T-helper 2 cell treated with Interferon-gamma antibody and Interleukin-4, amounts not matched to agents 5 μg/mL and 100 μg/mL, for 36 hours (primary cell): ENCODE measurements at places on chromosomes 16 and 17.

- no peak overlapping the region for H3K4me3 ChIP-seq
- no peaks in the 10 kb centered on the region for H3K27me3 ChIP-seq
- no peak overlapping the region for H3K27ac ChIP-seq
- peaks cover 6% of the 10 kb centered on the region for H3K4me1 ChIP-seq
- no peak for DNase-seq
Measured at GRCh38 chr17:16294560-16294959, 58.7 kb downstream of the CENPV start.

DNA sequence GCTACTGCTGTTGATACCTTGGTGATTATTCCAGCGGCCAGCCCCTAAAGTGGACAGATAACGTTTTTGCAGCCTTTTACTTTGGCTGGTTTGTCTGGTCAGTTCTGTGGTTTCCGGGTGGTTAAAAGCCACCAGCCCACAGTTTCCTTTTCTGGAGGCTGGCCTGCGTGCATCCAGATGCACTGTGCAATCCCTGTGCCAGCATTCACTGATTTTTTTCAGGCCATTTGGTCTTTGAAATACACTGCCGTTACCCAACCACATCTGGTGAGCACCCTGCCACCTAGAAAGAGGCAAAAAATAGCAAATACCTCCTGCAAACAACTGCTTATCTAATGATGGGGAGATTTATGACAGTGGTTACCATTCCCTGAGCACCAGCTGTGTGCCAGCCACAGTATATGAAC, 797 bp downstream of the NUDT7 start:
- H3K4me1 ChIP-seq, result peaks cover 10% of the 10 kb centered on the region
- H3K27me3 ChIP-seq, result no peaks in the 10 kb centered on the region
- peaks cover 9% of the 10 kb centered on the region for H3K36me3 ChIP-seq
- DNase-seq, result peak; percentile 11

DNA sequence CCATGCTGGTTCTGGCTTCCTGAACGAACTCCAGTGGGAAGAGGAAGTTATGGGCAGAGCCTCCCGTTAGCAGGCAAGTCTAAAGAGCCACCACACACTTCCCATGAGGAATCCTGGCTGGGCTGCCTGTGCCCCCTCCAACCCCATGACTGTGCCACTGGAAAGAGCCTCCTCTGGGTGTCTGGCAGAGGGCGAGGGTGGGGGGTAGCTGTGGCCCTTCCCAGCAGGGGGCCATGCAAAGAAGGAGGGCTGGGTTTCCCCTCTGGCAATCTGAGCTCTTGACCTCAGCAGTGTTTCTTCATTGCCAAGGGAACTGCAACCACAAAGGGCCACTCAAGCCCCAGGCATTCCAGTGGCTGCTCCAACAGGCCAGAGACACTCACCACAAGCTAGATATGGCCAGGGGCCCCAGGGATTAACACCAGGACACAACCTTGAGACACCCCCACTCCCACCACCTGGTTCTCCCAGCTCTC, 1.7 kb upstream of the RRAD start:
- peaks cover 3% of the 10 kb centered on the region for H3K36me3 ChIP-seq
- no peak for DNase-seq
- peaks cover 24% of the 10 kb centered on the region for H3K27me3 ChIP-seq
- no peak overlapping the region for H3K4me3 ChIP-seq
- H3K27ac ChIP-seq, result no peak overlapping the region

- no peaks in the 10 kb centered on the region for H3K4me1 ChIP-seq
- no peaks in the 10 kb centered on the region for H3K27me3 ChIP-seq
- H3K36me3 ChIP-seq, result no peaks in the 10 kb centered on the region
- no peak for DNase-seq
- H3K27ac ChIP-seq, result no peak overlapping the region
- no peak overlapping the region for H3K4me3 ChIP-seq
Measured at GRCh38 chr17:19341641-19342610, 20.6 kb downstream of the B9D1 start.

DNA sequence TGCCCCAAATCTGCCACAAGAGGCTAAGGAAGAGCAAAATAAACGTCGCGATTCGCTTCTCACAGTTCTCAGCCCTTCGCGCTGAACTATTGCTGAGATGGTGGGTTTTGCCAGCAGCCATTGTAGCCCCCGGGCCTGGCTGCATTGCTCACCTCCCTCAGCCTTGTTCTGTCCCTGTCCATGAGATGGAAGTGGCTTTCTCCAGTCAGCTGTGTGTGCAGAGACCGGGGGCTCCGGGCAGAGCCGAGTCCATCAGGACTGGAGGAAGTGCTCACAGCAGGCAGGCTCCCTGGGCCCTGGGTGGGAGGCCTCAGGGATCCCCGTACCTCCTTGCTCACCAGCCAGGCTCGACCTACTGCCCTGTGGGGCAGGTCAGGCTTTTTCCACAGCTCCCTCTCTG, 27.6 kb upstream of the CAPN15 start:
- no peak overlapping the region for H3K27ac ChIP-seq
- H3K4me1 ChIP-seq, result no peaks in the 10 kb centered on the region
- no peak overlapping the region for H3K4me3 ChIP-seq
